ENCODE measurements at places on chromosomes 3 and 15. TPM values are rescaled to one million over a fixed set of nuclear protein-coding genes. Genes with fewer than 3 reads are reported as not detected.
A peak's percentile ranks its signal among the peaks of the same experiment; 100 is the strongest.

- no peaks in the 10 kb centered on the region for H3K27me3 ChIP-seq
- no peak overlapping the region for H3K27ac ChIP-seq
- H3K36me3 ChIP-seq = no peaks in the 10 kb centered on the region
- H3K4me1 ChIP-seq = no peaks in the 10 kb centered on the region
- DNase-seq = no peak
Observed at GRCh38 chr15:42062284-42062806, 32.0 kb downstream of the PLA2G4D start.

DNA sequence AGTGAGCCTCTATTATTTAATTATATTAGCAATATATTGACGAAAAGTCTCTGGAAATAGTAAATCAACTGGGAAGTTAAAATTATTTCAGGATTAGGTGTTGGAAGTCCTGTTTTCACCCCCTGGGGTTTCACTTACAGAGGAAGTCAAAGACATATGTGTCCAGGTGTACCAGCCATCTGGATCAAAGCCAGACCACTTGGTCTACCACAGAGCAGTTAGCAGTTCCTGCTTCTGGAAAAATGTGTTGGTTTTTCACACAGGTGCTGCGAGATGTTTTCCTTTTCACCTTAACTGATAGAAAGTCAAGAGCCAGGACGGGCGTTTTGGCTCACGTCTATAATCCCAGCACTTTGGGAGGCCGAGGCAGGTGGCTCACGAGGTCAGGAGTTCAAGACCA lies 13.1 kb downstream of the MME start:
- no peaks in the 10 kb centered on the region for H3K4me1 ChIP-seq
- H3K4me3 ChIP-seq = no peak overlapping the region
- H3K36me3 ChIP-seq = no peaks in the 10 kb centered on the region
- H3K27me3 ChIP-seq = no peaks in the 10 kb centered on the region
- H3K27ac ChIP-seq = no peak overlapping the region

Gene PRSS50
- not detected for total RNA-seq

DNA sequence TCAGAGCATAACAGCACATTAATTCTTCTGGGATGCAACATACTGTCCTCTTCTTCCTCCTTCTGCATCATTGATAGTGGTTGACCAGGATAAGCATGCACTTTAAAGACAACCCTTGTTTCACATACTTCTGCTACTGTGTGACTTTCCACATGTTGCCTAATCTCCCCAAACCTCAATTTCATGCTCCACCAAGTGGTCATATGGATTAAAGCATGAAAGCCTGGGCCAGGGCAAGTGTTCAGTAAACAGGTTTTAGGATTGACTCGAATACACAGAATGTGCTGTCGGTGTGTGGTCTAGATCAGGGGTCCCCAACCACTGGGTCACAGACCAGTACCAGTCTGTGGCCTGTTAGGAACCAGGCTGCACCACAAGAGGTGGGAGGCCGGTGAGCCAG lies 22.5 kb upstream of the BFSP2 start:
- no peak overlapping the region for H3K27ac ChIP-seq
- H3K4me1 ChIP-seq = no peaks in the 10 kb centered on the region
- no peaks in the 10 kb centered on the region for H3K36me3 ChIP-seq
- DNase-seq = no peak
- H3K4me3 ChIP-seq = no peak overlapping the region
- H3K27me3 ChIP-seq = no peaks in the 10 kb centered on the region

- H3K27me3 ChIP-seq = no peaks in the 10 kb centered on the region
- H3K27ac ChIP-seq = peak overlapping the region; percentile 84
- H3K36me3 ChIP-seq = peaks cover 37% of the 10 kb centered on the region
- no peak overlapping the region for H3K4me3 ChIP-seq
Observed at GRCh38 chr15:28109626-28110455, 10.7 kb upstream of the OCA2 start.

GRCh38 chr15:48602358-48603122 lies 43.0 kb downstream of the FBN1 start:
- no peaks in the 10 kb centered on the region for H3K27me3 ChIP-seq
- H3K36me3 ChIP-seq = peaks cover 19% of the 10 kb centered on the region
- H3K4me3 ChIP-seq = peak overlapping the region; percentile 40

- no peaks in the 10 kb centered on the region for H3K27me3 ChIP-seq
- no peaks in the 10 kb centered on the region for H3K4me1 ChIP-seq
- no peaks in the 10 kb centered on the region for H3K36me3 ChIP-seq
- no peak for DNase-seq
- H3K27ac ChIP-seq = no peak overlapping the region
Observed at GRCh38 chr3:164332831-164333802, 745.2 kb downstream of the SI start.

DNA sequence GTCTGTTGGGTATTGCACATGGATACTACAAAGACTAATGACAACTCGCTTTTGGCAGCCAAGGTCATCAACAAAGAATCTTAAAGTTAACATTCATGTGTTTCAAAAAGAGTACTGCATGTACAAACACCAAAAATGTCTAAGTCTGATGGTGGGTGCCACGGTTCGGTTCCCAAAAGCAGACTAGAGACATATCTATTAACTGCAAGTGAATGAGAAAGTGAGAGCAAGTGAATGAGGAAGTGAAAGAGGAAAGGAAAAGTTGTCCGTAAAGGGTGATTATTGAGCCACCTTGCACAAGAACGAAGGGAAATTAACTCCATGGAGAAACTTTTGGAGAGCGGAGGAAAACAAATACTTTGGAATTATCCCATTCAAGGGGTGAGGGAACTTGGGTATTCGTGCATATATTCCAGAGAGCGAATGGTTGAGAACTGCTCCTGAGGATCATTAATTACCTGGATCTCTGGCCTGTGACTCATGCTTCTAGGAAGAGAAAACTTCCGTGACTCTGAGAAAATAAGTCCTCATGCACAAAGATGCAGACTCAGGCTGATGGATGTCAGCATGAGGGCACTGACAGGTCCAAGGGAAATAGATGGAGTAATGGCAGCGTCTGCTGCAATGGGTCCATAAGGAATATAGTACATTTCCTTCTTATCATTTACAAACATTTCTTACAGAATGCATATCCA lies 336.5 kb upstream of the TGFBR2 start:
- no peak overlapping the region for H3K27ac ChIP-seq

Gene EPHB3
- total RNA-seq = 1.2 TPM

DNA sequence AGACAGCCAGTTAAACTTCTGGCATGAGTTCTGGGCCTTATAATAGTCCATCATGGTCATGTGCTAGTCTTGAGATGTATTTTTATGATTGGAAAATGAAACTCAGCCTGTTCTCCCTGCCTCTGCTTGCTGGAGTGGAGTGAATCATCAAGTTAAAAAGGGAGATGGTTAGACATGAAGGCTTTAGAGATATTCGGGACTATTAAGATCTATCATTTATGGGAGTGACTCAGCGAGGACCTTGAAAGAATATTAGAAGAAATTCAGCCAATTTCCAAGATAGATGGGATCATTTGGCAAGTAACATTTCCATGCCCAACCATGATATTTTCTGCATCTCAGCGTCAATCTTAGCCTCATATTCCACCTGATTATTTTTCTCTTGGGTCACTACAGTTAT lies 79.8 kb downstream of the AGBL1 start:
- H3K27me3 ChIP-seq = no peaks in the 10 kb centered on the region
- H3K4me3 ChIP-seq = no peak overlapping the region
- H3K36me3 ChIP-seq = no peaks in the 10 kb centered on the region
- no peak overlapping the region for H3K27ac ChIP-seq
- no peaks in the 10 kb centered on the region for H3K4me1 ChIP-seq

Gene GPR149
- total RNA-seq = not detected

GRCh38 chr15:66222273-66223198 lies 31.0 kb downstream of the MEGF11 start:
- H3K36me3 ChIP-seq = no peaks in the 10 kb centered on the region
- no peaks in the 10 kb centered on the region for H3K27me3 ChIP-seq
- DNase-seq = no peak
- no peak overlapping the region for H3K4me3 ChIP-seq

Gene WDR49
- not detected for total RNA-seq

Gene PLA2G4B
- 13.9 TPM for total RNA-seq

- H3K4me1 ChIP-seq = no peaks in the 10 kb centered on the region
- no peaks in the 10 kb centered on the region for H3K36me3 ChIP-seq
Observed at GRCh38 chr3:77467702-77468625, 428.1 kb downstream of the ROBO2 start.

Gene PLAAT1
- not detected for total RNA-seq

DNA sequence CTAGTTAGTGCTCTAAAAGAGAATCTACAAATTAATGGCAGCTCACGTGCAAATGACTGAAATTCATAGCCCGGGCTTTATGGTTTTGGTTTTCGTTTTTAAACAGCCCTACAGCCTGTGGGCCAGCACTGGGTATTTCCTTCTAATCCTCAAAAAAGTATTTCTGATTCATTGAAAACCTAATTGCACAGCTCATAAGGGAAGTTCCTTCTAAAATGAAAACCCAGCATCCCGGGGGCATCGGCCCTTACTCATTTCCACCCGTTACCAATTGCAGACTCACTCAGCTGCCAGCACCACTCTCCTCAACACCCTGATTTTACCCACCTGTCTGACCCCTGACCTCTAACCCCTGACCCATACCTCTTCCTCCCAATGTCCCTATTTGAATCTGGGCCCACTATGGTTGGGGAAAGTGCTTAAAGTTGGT lies 59.5 kb upstream of the ZNF148 start:
- no peak overlapping the region for H3K4me3 ChIP-seq
- no peak for DNase-seq
- no peaks in the 10 kb centered on the region for H3K27me3 ChIP-seq
- H3K27ac ChIP-seq = no peak overlapping the region
- no peaks in the 10 kb centered on the region for H3K36me3 ChIP-seq

GRCh38 chr15:39919748-39920509 lies at the start of gene GPR176:
Gene GPR176 (minus strand): TSS chr15:39920266. CDS start chr15:39920026, 240 bp downstream.
- peak within 1 kb of the TSS; percentile 88 for H3K4me3 ChIP-seq
- no peaks in the 10 kb centered on the region for H3K4me1 ChIP-seq
- peak within 1 kb of the TSS; percentile 94 for H3K27ac ChIP-seq
- H3K27me3 ChIP-seq = no peaks in the 10 kb centered on the region

- H3K27ac ChIP-seq = no peak overlapping the region
- no peak for DNase-seq
- no peaks in the 10 kb centered on the region for H3K27me3 ChIP-seq
- H3K4me1 ChIP-seq = no peaks in the 10 kb centered on the region
- no peaks in the 10 kb centered on the region for H3K36me3 ChIP-seq
- H3K4me3 ChIP-seq = no peak overlapping the region
Observed at GRCh38 chr3:1734494-1735122, 364.1 kb upstream of the CNTN4 start.

Gene SLC28A1
- total RNA-seq = not detected

GRCh38 chr3:178492491-178492890 lies 43.7 kb upstream of the KCNMB2 start:
- no peaks in the 10 kb centered on the region for H3K4me1 ChIP-seq
- no peak for DNase-seq
- no peak overlapping the region for H3K27ac ChIP-seq
- no peaks in the 10 kb centered on the region for H3K36me3 ChIP-seq
- no peak overlapping the region for H3K4me3 ChIP-seq

DNA sequence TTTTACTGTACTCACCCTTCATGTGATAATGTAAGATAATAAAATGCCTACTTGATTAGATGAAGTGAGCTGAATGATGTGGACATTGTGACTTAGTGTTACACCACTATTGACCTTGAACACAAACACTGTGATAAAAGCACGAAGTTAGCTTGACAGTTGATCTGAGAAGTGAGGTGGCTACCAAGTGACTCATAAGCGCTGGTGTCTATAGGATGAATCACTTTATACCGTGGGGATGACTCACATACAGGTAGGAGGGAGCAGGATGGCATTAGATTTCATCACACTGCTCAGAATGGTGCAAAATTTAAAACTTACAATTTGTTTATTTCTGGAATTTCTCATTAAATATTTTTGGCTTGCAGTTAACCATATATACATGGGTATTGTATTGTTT lies 174.7 kb upstream of the CNTN3 start:
- no peak overlapping the region for H3K4me3 ChIP-seq
- no peak for DNase-seq
- no peaks in the 10 kb centered on the region for H3K36me3 ChIP-seq
- H3K27ac ChIP-seq = no peak overlapping the region
- no peaks in the 10 kb centered on the region for H3K4me1 ChIP-seq

DNA sequence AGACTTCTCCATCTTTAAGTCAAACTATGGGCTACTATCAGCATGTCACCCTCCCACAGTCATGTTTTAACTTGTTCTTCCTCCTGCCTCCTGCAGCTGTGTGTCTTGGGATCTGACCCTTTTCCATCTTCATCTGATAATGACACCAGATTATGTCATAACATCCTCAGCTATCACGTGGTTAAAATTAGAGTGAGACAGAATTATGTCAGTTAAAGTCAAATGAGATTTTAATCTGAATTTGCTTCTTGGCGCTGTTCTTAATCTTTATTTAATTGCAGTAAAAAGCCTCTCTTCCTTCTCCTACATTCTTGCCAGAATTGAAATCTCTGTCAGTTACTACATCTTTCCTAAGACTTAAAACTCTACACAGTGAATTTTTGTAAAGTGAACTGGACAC lies 107.2 kb downstream of the ARPP21 start:
- H3K4me1 ChIP-seq = no peaks in the 10 kb centered on the region
- DNase-seq = no peak
- no peak overlapping the region for H3K4me3 ChIP-seq
- H3K27ac ChIP-seq = no peak overlapping the region

- no peaks in the 10 kb centered on the region for H3K27me3 ChIP-seq
- H3K4me1 ChIP-seq = no peaks in the 10 kb centered on the region
- no peak overlapping the region for H3K27ac ChIP-seq
Observed at GRCh38 chr15:89802231-89802928, 12.3 kb downstream of the ANPEP start.

DNA sequence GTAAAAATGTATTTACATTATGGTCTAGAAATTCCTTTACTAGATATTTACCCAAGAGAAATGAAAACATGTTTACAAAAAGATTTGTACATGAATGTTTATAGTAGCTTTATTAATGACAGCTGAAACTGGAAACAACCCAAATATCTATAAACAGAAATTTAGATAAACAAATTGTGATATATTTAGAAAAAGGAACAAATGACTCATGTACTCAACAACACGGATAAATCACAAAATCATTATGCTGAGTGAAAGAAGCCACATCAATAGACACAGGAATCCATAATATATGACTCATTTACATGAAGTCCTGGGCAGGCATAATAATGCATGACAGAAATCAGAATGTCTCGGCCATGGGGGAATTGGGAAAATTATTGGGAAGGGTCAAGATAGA lies 1020.2 kb downstream of the SQOR start:
- H3K36me3 ChIP-seq = no peaks in the 10 kb centered on the region
- no peak overlapping the region for H3K27ac ChIP-seq
- no peak for DNase-seq
- H3K4me3 ChIP-seq = no peak overlapping the region
- no peaks in the 10 kb centered on the region for H3K27me3 ChIP-seq

Measured in ascending aorta (tissue), 2 donors.